AG09319 (cell line): ENCODE measurements at places on chromosomes 5 and 9.

GRCh38 chr9:10050016-10050415 is 562.8 kb downstream of the PTPRD start:
- DNase-seq = no peak

DNA sequence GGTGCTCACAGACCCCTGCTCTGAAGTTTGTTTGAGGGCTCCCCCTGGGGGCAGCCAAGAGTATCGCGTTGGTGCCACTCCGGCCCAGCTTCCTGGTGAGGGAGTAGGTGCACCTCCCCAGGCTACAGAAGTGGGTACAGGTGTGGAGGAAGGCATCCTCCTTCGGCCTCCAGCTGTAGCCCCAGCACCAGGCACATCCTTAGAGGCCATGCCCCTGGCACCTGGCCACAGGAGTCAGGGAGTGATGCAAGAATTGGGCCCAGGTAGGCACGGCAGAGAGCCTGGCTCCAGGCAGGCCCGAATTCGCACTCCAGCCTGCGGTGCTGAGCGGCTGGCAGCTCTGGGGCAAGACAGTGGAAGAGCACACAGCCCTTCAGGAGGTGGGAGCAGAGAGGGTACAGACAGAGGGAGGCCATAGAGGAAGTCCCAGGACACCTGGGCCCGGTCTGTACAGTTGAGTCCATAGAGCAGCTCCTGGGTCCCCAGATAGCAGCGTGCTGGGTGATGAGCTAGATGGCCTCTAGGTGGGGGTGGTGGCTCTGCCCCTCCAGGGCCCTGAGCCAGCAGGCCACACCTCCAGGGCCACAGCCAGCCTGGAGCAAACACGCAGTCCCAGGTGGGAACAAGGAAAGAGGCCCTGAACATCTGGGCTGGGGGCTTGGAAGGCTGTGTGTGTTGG is 2.4 kb downstream of the SAPCD2 start:
- no peak for DNase-seq

DNA sequence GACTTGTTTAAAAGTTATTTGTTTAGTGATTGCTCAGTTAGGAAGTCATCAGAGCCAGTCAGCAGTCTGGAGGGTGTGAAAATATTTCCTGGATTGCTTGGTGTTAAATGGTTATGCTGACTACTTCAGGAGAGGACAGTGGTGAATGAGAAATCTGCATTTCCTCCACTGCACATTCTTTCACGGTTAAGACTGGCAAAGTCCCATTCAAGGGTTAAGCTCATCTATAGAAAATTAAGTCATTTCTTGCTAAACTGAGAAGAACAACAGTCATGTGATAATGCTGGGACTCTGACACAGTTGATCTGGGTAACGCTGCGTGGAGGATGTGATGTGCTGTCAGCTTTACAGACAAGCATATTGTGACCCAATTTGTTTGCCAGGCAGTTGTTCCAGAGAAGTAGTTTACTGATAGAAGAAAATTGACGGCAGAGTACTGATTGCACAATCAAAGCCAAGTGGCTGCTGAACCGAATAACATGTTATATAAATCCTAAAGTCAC is 80.4 kb downstream of the GRAMD2B start:
- DNase-seq = no peak

GRCh38 chr5:7803937-7804336 is 47.0 kb downstream of the CFAP90 start:
- no peak for DNase-seq

- DNase-seq = no peak
These were observed 40.6 kb upstream of the GAS1 start for GRCh38 chr9:86987900-86988299.

- DNase-seq = no peak
These were observed 95.0 kb downstream of the KIAA1958 start for GRCh38 chr9:112581469-112582176.

GRCh38 chr9:77844415-77844814 is 187.2 kb downstream of the GNAQ start:
- no peak for DNase-seq

GRCh38 chr5:160378330-160378729 is 7.9 kb upstream of the C1QTNF2 start:
- DNase-seq = no peak

DNA sequence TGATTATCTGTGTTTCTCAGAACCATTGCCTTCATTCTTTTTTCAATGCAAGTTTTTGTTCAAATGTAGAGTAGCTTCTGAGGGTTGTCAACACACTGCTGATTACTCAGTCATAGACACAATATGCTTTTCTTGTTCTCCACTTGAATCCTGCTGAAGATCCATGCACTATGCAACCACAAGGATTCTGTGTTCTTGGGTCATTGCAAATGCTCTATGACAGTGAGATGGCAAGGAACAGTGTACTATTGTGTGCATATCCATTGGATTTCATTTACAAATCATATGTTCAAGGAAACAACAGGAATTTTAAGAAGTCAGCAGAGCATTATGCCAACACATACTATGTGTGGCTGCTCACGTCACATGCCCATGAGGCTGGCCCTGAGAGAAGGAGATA is 1590.2 kb downstream of the EFNA5 start:
- DNase-seq = no peak

DNA sequence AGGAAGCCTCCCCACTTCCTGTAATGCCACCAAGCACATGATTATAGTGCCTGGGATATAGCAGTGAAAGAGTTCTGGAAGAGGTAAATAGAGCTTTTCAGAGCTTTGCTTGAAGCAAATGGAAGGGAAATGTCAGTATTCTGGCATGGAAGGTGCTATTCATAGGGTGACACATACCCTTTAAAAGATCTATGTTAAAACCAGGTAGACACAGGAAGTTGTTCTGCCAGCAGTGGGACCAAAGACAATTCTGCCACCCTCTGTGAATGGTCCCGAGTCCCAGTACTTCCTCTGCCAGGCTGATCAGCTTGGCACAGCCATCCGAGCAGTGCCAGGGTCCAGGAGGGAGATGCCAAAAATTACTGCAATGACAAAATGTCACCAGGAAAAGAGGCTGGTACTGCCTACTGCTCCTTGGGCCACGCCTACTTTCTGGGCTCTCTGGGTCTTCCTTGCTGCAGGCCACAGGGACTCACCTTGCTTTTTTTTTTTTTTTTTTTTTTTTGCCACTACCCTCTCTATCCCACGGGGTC is 26.7 kb downstream of the GARNL3 start:
- DNase-seq = no peak

GRCh38 chr9:83106263-83106662 is 43.3 kb upstream of the RASEF start:
- DNase-seq = no peak

DNA sequence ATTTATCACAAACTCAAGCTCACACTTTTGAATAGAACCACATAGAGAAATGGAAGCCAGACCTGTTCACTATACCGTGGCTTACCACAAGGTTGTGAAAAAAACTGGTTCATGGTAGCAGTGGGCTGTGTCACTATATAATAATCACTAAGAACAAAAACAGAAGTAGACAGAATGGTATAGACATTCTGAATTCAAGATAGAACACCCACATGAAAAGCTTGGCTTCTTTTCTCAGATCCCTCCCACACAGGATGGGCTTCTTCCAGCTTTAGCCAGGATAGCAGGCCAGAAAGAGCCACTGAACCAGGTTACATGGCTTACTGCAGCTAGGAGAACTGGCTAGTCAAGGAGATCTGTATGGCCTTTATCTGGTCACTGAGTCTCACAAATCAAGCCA is 6.1 kb upstream of the NRG2 start:
- no peak for DNase-seq

DNA sequence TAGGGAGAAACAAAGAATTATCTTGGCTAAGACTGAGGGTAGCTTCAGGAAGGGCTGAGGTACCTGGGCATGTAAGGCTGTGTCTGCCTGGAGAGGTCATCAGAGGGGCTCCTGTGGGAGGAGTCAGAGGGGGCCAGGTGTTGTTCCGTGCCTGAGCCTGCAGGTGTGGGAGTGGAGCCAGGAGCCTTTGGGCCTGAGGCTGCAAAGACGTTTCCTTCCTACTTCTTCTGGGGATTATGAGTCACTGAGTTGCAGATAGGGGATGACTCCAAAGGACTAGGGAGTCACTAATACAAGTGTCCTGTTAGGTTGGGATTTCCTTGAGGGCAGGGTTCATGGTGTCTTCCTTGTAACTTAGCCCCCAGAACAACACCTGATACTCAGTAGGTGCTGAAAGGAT is 391.1 kb downstream of the ARHGEF28 start:
- no peak for DNase-seq

- no peak for DNase-seq
These were observed 7.0 kb downstream of the NDOR1 start for GRCh38 chr9:137212520-137212919.

- no peak for DNase-seq
These were observed 32.3 kb downstream of the PRRX2 start for GRCh38 chr9:129697656-129698253.

DNA sequence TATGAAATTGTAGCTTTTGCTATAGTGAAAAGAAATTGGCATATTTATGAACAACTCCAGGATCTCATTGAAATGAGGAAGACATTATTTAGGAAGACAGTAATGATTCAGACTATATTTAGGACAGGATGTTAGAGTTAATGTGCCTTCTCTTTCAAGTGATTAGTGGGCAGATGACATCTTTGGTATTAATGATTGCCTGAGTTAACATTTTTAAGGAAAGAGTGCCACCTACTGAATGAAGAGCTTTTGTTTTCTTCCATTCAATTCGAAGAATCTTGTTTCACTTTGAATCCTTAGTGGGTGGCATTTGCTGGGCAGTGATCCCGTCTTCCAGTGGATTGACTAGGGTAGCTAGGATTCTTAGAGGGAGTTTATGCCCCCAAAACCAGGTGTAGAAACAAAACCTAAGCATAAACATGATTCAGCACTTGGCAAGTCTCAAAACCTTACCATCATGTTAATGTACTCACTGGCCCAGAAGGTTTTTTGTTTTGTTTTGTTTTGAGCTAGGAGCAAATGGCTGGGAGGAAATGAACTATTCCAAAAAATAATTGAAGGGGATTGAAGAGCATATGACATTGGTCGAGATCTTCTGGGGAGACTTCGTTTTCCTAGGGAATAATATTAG is 23.2 kb downstream of the MAP3K1 start:
- DNase-seq = peak; percentile 29

GRCh38 chr5:72667708-72668107 is 148.8 kb upstream of the TNPO1 start:
- no peak for DNase-seq

DNA sequence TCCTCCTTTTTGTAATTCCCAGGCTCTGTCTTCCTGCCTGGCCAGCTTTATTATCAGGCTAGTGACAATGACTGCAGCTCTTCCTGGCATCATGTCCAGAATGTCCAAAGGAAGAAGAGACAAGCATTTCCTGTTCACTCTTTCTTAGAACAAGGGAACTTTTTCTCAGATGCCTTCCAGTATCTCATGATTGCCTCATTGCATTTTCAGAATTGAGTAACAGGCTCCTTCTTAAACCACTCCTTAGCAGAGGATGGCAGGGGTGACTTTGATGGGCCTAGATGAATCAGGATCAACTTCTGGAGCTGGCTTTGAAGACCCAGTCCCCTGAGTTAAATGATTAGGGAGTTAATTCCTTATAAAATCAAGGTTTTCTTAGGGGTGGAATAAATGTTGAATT is 92.9 kb upstream of the RASGRF2 start:
- DNase-seq = no peak

DNA sequence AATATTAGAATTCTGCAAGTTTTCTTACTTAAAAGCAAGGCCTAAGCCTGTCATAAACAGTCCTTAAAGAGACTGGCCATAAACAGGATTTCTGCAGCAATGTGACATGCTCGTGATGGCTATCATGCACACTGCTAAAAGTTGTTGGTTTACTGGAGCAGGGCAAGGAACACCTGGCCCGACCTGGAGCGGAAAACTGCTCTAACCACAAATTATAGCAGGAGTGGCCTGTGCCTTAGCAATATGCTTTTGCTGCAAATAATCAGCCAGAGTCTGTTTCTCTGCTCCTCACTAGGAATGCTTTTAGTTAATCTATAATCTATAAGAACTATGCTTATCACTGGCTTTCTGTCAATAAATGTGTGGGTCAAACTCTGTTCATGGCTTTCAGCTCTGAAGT is 322.9 kb upstream of the RPS23 start:
- DNase-seq = no peak

GRCh38 chr5:61275841-61276240 is 56.2 kb upstream of the ZSWIM6 start:
- DNase-seq = peak; percentile 14

GRCh38 chr9:91208837-91209236 is 152.9 kb downstream of the AUH start:
- no peak for DNase-seq

DNA sequence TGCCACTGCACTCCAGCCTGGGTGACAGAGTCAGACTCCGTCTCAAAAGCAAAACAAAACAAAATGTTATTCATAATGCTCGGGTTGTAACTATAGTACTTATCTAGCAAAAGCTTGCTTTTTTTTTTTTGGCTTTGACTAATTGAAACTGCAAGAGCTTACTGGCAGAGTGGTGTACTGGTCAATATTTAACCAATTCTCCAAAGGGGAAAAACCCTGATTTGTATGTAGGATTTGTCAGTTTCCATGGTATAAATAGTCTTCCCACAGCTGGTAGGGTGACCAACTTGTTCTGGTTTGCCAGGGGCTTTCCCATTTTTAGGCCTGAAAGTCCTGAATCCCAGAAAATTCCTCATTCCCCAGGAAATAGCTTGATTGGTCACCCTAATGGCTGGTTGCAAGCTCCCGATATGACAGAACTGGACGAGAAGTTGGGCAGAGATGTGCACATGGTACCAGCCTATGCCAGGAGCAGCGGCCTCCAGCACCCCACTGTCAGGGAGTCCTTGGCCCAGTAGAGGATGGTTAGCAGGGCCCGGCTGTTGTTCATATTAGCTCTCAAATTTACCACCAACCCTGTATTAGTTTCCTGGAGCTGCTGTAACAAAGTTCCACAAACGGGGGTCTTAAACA is 58.0 kb downstream of the FXN start:
- no peak for DNase-seq

- DNase-seq = no peak
These were observed 3.6 kb downstream of the RIC1 start for GRCh38 chr9:5632540-5632939.

DNA sequence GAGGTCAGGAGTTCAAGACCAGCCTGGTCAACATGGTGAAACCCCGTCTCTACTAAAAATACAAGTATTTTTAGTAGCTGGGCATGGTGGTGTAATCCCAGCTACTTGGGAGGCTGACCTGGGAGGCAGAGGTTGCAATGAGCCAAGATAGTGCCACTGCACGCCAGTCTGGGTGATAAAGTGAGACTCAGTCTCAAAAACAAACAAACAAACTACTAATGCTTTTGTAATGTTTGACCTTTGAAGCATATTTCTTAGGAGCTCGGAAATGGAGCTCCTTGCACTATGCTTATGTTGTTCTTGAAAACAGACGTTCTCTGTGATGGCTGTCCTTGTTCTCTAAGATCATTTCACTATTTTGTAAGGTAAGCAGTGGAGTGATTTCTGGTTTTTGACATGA is 6.0 kb downstream of the F2RL2 start:
- DNase-seq = no peak
